ENCODE measurements at places on chromosomes 1 and 21.

DNA sequence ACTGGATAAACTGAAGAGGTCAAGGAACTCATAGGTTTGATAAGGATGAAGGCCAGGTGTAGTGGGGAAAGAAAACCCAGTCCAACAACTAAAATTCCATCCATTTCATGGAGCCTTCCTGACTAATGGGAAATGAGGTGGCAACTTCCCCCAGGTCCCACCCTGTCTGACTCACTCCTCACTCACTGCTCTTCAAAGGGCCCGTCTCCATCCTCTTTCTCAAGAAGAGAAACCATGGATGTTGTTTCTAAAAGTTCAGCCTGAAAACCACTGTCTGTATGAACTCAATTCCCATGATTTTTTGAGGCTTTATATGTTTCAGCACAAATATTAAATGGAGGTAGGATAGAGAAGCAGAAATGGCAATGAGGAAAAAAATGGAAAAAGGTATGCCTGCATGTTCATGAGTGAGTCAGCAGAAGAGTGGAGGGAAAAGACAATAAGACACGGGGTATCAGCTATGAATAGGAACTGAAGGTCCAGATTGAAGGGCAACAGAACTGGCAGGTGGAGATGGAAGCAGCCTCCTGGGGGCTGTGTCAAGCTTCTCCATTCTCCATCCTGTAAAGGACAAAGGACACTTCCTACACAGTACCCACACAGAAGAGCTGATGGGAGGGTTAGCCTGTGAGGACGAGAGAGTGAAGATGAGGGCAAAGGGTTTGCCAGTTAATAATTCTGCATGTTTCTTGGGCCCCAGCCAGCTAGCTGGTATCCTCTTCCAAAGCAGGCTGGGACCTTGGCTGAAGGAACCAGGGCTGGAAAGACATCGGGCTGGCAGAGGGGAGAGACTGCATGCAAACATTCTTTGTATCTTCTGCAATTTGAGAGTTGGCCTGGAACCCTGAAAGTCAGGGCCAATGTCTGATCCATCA, 5.5 kb upstream of the ELOVL1 start:
- no peak for DNase-seq

GRCh38 chr1:26684763-26685508, 10.9 kb upstream of the ARID1A start:
- no peak for DNase-seq

GRCh38 chr21:44927259-44927586, 6.5 kb upstream of the ITGB2 start:
- DNase-seq, result no peak

DNA sequence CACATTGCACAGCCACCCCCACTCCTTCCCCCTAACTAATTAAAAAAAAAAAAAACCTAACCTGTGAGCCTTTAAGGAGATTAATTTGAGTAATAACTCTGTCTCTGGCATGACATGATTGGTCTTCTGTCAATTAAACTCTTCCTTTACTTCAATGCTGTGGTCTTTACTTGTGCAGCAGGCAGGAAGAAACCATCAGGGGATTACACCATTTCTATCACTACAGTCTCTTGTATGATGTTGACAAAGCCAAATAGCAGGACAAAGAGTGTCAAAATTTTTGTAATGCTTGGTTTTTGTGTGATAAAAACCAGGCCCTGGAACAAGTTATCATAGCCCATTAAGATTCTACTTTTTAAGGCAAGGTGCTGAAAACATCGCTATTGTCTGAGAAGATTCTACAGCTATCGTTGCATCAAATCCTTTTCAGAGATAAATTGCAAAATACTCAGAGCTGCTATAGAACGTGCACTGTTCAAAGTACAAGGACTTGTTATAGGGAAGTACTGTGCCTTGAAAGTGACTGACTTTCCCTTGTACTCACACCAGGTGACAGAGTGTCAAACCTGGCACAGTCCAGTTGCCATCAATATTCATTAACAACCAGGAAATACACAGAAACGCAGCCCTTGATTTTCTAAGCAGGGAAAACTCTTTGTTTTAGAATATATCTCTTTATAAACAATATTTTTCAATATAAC, 37.7 kb downstream of the LHX9 start:
- no peak for DNase-seq
